ENCODE measurements at places on chromosomes 5 and 9.

GRCh38 chr5:174293481-174293880 lies 248.0 kb downstream of the NSG2 start:
- DNase-seq = no peak

DNA sequence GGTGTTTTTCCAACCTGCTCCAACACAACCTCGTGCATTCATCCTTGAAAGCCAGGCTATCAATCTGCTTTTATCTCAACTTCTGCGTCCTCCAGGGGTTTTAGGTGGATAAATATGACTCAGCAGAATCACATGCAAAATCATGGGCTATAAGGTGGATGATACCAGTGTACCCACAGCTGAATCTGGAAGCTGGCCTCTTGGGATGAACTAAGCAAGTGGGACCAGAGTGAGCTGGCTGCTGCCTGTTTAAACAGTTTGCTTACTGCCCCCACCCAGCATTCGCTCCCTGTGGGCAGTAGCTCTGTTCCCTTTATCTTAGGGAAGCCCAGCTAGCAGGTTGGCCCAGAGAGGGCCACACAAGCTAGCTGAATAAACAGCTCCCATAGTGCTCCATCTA lies 194.0 kb downstream of the CRB2 start:
- DNase-seq = no peak

GRCh38 chr9:106283769-106284168 lies 579.2 kb upstream of the ZNF462 start:
- DNase-seq = peak; percentile 52

GRCh38 chr5:142978726-142979125 lies 208.5 kb downstream of the ARHGAP26 start:
- DNase-seq = no peak

DNA sequence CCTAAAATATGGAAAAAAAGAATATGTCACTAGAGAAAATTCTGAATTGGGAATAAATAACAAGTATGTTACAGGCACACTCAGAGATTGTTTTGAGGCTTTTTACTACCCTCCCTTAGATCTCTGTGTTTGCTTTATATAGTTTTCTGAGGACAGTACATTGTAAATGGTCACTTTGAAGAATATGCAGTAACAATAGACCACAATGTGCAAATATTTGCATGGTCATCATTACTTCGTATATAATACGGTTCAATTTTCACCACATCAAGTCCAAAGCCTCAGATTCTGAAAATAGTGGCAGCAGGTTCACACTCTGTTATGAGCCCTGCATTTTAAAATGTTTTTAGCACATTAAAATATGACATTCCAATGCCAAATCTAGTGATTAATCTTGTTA lies 238.6 kb downstream of the ADAMTS6 start:
- DNase-seq = no peak

Measured in astrocyte of the hippocampus (primary cell).